ENCODE measurements at places on chromosomes 6 and 20.

DNA sequence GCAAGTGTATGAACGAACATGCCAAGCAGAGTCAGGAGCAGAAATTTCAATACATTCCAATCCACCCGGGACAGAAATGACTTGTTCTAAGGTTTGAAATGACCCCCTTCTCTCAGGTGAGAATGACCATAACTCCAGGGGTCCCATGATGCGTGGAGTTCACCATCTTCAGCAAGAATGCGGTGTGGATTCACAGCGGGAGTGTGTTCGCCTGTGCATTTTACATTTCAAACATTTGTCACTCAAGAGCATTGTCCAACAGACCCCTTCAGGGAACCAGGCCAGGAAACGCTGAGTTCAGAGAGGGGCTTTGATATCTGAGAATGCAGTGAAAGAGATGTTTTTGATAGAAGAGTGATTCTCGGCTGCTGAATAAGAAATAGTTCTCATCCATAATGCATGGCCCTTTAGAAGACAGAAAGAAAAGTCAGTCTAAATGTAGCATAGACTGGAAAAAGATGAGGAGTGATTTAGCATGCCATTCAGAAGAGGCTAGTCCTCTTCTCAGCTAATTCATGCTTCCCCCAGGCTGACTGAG lies 200.3 kb upstream of the KCNG1 start:
- DNase-seq, result no peak

DNA sequence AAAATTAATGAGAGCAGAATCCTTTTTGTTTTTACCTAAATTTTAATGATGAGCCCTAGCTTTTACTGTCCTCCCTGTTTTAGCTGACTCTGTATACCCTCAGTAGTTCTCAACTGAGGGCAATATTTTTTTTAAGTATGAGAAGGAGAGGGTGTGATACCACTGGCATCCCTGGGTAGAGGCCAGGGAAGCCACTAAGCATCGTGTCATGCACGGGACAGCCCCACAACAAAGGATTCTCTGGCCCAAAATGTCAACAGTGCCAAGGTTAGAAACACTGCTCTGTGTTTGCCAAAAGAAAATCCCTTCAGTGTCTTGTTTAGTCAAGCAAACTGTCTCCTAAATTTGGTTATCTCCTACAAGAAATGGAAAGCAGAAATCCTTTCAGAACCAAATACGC lies 210.4 kb downstream of the KCNQ5 start:
- no peak for DNase-seq

GRCh38 chr6:138387577-138388368 lies 10.1 kb downstream of the SMIM28 start:
- DNase-seq, result no peak

DNA sequence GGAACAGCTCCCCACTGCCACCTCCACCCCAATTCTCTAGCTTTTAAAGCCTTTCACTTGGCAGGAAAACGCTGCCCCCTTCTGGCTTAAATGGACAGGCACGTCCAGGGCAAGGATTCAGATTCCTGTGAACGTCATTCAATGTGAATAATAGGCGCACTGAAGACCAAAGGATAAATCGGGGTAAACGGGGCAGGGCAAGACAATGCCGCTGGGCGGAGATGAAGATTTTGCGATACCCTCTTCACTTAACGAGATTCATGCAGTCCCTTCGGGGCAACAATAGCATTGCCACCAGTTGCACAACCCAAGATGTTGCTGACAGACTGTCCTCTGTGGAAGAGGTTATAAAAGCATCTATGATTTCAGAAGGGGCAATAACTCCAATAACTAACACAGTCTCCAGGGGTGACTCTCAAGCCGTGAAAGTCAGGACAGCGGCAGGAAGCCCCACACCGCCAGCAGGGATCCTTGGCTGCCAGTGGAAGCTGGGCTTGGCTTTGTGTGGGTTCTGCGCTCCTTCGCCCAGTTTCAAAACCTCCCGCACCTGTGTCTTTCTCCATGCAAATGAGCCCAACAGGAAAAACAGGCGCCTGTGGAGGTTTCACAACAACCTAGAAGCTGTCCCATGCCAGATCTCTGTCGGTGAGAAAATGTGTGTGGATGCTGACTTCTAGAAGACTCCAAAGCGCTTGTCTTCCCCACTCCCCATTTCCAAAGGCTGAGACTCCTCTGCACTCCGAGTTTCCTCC lies 291.8 kb downstream of the BMP7 start:
- DNase-seq, result no peak

- no peak for DNase-seq
These were observed 67.1 kb downstream of the NOL4L start for GRCh38 chr20:32517914-32518592.

- DNase-seq, result no peak
These were observed 4.6 kb upstream of the PFDN4 start for GRCh38 chr20:54203281-54203680.

GRCh38 chr6:114292431-114292830 lies 50.4 kb downstream of the HS3ST5 start:
- no peak for DNase-seq

DNA sequence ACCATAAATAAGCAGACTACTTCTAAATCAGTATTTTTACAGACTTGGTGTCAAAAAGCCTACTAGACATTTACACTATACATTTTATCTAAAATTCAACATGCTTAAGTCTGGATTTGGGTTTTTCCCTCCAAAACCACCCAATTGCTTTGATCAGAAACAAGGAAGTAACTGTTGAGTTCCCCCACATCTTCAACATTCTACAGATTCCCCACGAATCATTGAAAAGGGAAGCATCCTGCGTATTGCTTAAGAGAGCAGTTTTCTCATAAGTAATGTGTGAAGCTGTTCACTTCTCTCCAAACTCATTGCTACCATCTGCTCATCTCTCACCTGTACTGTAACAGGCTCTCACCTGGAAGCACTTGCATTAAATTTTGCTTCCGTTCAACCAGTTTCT lies 36.4 kb upstream of the RNF144B start:
- no peak for DNase-seq

GRCh38 chr20:43721097-43721428 lies 5.7 kb downstream of the GTSF1L start:
- no peak for DNase-seq

DNA sequence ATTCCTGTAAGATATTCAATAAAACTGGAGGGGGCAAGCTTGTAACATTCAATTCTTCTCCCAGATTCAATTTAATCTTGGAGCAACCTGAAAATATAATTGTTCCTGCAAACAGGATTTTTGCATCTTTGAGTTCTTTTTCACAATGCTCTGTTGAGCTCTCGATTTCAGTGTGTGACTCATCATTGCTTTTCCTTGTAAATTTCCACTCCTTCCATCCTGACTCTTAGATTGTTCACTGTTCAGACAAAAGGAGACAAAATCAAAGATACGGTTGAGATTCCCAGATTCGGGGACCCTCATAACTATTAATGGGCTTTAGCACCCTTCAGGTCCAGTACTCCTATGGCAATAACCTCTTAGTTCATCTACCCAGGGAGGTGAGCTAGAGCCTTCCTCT lies 571.9 kb upstream of the CHD6 start:
- DNase-seq, result no peak

- no peak for DNase-seq
These were observed 121.9 kb downstream of the SIM1 start for GRCh38 chr6:100342830-100343229.

DNA sequence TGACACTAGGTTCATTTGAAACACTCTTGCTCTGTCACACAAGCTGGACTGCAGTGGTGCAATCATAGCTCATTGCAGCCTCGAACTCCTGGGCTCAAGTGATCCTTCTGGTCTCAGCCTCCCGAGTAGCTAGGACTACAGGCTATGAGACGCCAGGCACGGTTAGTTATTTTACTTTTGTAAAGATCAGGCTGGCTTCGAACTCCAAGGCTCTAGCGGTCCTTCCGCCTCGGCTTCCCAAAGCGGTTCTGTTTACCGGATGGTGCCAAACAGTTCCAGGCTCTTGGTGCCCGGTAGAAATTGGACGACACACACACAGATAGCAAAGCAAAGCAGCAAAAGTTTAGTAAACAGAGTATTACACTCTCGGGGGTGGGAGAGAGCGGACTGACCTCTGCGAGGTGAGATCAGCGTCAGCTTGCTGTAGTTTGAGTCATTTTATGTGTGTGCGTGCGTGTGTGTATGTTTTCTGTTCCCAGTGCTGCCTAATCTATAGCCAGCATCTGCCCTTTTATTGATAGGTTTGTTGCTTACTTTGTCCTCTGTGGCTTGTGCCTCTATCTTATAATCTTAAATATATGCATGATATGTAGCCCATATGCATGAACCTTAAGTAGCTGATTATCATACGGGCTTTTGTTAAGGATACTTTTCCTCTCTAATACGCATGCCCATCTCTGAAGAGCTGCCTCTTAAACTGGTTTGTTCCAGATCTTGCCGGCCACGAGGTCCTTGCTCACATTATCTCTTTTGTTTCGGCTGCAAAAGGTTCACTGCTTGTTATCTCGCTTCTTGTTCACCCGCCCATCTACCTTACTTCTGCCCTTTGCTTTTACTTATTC lies 75.2 kb downstream of the OR2B2 start:
- peak; percentile 25 for DNase-seq

- no peak for DNase-seq
These were observed 299.0 kb downstream of the DOK5 start for GRCh38 chr20:54774426-54774825.

GRCh38 chr20:39588148-39588757 lies 626.1 kb downstream of the DHX35 start:
- no peak for DNase-seq

- no peak for DNase-seq
These were observed 99.7 kb downstream of the F13A1 start for GRCh38 chr6:6220718-6221117.

DNA sequence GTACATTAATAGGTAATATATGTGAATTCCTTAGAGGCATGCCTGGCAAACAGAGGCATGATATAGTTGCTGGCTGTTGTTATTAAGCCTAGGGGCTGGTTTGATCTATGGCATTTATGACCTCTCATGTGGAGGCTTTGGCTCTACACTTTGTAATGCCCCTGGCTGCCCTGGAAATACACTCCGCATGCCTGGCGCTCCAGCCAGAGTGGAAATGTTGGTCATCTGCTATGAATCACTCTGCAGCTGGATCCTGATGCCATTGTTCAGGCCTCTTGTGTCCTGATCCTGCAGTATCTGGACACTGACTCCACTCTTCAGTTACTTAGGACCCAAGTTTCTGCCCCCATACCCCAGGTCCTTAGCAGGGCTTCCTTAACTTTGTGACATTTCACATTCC lies 200.5 kb upstream of the PCSK2 start:
- no peak for DNase-seq

DNA sequence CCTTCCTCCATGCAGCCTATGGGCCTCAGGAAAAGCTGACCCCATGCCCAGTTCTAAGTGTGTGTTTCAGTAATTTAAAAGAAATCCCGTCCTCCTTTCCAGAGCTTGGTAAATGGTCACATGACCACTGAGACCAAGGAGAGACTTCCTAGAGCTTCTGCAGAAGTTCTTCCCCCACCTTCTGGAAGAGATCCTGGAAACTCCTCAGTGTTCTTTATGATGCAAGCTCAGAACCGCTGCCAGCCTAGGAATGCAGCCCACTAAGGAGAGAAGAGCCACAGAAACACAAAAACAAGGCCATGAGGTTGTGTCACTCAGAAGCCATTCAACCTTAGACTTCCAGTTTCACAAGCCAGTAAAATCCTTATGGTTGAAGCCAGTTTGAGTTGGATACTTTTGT lies 348.4 kb downstream of the TPBG start:
- no peak for DNase-seq

DNA sequence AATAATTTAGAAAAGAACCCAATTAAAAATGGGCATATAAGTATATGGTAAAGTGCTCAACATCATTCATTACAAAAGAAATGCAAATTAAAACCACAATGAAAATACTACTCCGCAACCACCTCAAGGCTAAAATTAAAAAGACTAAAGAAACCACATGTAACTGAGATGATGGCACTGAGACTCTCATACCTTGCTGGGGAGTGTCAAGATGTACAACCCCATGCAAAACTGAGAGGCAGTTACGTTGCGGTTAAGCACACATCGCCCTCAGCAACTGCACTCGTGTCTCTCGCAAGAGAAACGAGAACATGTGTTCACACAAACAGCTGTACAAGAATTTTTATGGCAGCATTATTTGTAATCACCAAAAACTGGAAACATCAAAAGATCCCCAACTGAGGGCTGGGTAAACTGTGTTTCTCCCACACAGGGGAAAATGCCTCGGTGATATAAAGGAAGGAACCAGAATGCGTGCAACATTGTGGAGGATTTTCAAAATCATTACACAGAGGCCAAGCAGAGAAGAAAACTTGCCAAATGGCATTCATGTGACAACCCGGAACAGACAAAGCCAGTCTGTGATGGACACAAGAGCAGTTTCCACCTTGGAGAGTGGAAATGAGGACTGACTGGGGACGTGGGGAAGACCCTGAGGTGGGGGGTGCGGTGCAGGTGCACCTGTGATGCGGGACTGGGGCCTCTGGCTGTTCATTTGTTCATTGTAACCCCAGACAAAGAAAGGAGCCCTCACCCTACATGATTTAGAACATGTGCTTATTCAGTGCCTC lies 144.9 kb downstream of the WDR27 start:
- DNase-seq, result no peak

DNA sequence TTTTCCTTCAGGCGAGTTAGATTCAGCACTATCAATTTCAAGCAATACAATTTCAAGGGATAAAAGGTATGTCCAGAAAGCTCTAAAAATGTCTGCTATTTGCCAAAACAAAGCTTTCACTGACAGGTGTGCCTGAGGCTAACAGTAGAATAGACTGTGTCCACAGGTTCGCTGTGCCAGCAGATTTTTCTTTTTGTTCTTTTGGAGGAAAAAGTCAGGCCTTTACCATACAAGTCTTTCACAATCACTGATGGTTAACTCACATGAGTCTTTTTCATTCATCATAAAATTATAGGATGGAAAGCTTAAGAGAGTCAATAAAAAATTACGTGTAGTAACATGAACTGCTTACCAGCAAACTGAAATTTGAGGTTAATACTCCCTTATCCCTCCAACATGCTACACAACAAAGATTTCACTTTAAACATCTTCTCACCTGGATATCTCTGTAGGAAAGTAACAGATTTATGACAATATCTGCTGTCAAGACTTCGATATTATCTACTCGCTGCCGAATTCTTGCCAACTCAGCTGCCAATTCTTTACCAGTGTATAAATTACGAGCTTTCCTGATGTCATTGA lies 95.4 kb downstream of the MAP3K5 start:
- DNase-seq, result no peak

DNA sequence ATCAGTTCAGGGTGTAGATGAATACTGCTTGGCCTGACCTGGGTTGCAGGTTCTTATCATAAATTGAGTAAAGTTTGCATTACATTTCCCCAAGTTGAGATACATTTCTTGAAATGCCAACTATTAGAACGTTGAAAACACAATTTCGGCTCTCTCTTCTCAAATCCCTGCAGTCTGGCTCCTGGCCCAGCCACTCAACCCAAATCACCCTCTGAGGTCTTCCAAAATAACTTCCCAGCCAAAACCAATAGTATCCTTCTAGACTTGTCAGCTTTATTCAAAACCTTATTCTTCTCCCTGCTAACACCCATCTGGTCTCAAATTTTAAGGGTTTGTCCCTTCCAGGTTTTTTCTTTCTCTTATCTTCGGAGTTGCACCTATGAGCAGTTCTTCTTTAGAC lies 263.6 kb downstream of the EYA4 start:
- DNase-seq, result no peak

GRCh38 chr6:108888745-108889144 lies 40.5 kb downstream of the ARMC2 start:
- DNase-seq, result no peak

GRCh38 chr6:134398453-134398852 lies 80.5 kb upstream of the SGK1 start:
- DNase-seq, result no peak

GRCh38 chr6:36577301-36577700 lies 16.9 kb upstream of the SRSF3 start:
- DNase-seq, result no peak
